ENCODE measurements at places on chromosomes 5 and 9.

GRCh38 chr9:134225816-134226215 is 61.5 kb upstream of the RNU6ATAC start:
- DNase-seq = no peak

DNA sequence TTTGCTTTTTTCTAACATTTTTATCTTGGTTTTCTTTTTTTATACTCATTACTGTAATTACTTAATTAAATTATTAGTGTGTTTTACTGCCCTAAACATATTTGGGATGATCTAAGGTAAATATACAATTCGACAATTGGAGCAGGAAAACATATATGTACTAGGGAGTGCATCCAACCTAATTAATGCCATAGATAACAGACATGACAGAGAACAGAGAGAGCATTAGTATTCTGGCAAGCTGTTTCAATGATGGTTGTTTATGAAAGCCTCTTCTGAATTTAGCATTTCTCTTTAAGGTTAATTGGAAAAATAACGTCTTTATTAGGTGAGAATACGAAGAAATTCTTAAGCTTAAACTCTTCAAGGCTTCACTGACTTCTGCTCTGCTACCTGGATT is 300.1 kb upstream of the PRR16 start:
- no peak for DNase-seq

DNA sequence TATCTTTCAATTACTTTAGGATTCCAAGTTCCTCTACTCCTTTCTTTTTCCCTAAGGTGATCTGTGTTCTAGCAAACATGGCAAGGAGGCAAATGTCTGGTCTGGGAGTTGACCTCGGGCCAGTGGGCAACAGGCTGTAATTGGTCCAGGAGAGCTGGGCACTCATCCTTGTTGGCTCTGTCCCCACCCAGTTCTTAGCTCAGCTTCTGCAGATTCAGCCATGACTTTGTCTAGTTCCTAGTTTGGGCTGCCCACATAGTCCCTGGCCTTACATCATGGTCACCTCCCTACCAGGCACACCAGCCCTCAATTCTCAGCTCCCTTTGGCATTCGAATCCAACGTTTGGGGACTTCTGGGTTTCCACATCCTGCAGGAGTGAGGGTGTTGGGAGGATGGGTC is 92.1 kb upstream of the DAP start:
- no peak for DNase-seq

- DNase-seq = no peak
Observed at GRCh38 chr9:84216151-84216550, 124.4 kb downstream of the SLC28A3 start.

GRCh38 chr5:2007496-2007877 is 124.8 kb upstream of the IRX4 start:
- DNase-seq = no peak

- DNase-seq = peak; percentile 58
Observed at GRCh38 chr9:137156567-137157375, 13.1 kb downstream of the LRRC26 start.

DNA sequence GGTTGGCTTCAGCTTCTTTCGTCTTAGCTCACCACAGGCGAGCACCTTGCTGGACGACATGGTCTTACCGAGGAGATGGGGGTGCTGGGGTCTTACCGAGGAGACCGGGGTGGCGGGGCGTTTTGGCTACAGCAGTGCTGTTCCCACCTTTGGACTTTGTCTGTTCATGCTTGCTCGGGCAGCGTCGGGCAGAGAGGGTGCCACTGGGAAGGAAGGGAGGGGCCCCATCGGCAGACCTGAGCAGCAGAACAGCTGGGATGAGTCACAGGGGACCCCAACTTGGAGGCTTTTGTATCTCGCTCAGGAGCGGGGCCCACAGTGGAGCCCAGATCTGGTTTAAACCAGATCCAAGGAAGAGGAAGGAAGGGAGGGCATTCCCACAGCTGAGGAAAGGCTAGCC is 106.0 kb upstream of the CACNA1B start:
- no peak for DNase-seq

GRCh38 chr5:141484310-141484640 is 555 bp upstream of the PCDHGC4 start:
- no peak for DNase-seq

GRCh38 chr5:95599252-95599651 is 20.6 kb upstream of the GPR150 start:
- DNase-seq = no peak

DNA sequence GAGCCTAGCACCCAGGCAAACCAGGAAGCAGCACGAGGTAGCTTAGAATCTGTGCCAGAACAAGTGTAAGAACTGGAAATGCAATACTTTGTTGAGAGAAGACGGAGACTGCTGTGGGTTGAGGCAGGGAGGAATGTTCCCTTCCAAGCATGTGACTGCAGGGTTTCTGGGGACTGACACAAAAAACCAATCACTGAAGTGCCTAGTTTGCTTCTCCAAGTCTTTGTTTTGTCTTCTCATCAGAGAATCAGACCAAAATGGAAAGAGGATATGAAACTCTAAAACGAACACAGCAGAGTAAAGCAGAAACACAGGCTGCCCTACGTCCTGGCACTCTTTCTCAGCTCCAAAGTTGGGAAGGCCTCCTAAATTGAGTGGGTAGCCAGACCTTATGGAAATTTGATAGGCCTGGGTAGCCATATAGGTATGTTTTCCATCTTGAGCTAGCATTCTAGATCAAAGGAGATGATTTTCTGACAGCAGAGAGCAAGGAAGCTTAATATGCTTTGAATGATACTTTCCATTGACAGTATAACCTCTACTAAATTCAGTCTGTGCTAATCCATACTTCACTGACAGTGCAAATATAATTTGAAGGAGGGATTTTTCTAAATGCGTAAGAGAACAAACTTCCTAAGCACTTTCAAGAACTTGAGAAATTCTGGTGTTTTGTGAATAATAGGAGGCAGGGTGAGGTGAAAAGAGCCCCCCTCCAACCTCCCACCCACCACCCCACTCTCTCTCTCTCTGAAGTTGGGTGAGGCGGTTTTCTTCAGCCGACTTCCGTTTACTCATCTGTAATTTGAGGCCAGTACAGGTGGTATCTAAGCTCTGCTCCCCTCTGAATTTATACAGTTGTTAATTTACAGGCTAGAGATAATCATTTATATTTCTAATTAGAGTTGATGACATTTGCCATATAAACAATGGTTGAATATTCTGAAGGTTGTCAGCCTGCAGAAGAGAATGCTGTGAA is 5.5 kb downstream of the ADRB2 start:
- DNase-seq = no peak

- no peak for DNase-seq
Observed at GRCh38 chr5:128669803-128670202, 131.8 kb upstream of the FBN2 start.

- DNase-seq = no peak
Observed at GRCh38 chr5:141875795-141876627, 2.2 kb downstream of the PCDH1 start.

DNA sequence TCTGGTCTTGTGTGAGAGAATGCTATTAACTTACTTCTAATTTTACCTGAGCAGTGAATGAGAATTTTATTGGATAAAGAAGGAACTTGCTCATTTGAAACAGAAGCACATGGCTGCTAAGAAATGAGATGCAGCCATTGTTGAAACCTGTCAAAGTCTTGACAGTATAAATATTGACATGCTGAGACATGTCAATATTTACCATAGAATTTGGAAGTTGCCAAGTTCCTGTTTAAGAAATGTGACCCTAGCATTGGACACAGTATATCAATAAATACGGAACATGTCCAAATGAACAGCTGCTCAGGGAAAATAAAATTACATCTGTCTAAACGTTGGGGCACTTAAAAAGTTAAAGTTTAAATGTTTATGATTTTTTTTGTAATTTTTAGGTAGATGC is 7.8 kb downstream of the XRCC4 start:
- DNase-seq = no peak

DNA sequence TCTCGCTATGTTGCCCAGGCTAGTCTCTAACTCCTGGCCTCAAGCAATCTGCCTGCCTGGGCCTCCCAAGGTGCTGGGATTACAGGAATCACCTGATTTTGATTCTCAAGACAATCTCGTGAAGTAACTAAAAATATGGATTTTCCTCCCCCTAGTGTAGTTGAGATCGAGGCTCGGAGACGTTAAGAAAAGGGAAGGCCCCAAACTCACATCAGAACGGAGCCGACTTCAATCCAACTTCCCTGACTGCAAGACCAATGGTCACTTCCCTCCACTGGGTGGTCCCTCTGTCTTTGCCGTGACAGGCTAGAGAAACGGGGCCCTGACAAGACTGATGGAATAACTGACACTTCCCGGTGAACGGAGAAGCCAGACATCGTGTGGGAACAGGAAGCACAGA is 28.3 kb downstream of the BARHL1 start:
- DNase-seq = no peak

DNA sequence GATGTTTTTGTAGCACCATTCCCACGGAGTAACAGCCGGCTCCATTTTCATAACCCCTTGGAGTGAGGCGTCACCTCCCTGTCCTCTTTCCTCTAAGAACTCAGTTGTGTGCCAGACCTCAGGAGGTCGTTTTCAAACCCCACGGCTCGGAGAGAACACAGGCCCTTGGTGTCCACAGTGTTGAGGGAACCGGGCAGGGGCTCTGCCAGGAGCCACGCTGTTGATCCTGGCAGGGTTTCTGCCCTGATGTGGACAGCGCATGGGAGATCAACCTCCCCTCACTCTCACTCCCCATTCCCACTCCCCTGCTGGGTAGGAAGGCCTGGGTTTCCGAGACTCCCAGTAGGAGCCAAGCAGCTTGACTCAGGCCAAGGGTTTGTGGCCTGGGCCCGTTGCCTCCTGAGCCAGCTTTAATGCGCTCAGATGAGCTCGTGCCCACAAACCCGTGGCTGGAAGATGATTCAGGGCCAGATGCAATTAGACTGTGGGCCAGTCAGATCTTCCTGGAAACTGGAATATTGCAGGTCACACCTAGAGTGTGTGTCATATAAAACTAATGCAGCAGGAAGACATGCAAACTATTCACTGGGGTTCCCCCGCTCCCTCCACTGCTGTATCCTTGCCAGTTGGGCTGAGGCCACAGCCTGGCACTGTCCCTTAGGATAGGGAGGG is 133.4 kb downstream of the SLC12A2 start:
- DNase-seq = no peak

GRCh38 chr9:14906000-14906399 is 4.2 kb downstream of the FREM1 start:
- DNase-seq = no peak

DNA sequence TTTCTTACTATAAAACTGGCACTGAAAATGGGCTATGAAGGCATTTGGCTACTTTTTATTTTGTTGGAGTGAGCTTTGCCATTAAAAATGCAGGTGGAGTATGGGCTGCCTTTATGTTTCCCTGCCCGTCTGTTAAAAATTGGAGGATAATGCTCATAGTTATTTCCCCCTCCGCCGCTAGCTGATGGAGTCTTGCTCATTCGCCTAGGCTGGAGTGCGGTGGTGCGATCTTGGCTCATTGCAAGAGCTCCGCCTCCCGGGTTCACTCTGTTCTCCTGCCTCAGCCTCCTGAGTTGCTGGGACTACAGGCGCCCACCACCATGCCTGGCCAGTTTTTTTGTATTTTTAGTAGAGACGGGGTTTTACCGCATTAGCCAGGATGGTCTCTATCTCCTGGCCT is 8.6 kb downstream of the G3BP1 start:
- no peak for DNase-seq

DNA sequence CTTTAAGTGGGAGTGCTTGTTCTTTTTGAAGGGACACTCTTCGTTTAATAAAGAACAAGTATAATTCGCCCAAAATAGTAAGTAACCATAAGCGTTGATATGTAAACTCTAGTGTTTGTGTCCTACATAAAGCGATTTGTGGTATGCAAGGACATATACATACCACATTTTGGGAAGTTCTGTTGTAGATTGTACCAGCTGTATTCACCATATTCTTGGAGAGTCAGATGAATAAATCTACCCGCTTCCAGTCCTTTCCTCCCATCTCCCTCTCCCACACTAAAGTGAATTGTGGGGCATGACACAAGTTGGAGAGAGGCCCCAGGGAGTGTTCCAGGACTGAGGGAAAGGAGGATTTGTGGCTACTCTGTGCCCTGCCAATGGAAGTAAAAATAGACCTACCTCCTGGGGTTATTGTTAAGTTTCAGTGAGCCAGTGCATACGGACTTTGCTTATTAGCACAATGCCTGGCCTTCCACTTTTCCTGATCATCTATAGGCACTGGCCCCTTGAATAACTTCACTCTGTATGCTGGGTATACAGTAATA is 40.6 kb downstream of the ARHGAP26 start:
- no peak for DNase-seq

DNA sequence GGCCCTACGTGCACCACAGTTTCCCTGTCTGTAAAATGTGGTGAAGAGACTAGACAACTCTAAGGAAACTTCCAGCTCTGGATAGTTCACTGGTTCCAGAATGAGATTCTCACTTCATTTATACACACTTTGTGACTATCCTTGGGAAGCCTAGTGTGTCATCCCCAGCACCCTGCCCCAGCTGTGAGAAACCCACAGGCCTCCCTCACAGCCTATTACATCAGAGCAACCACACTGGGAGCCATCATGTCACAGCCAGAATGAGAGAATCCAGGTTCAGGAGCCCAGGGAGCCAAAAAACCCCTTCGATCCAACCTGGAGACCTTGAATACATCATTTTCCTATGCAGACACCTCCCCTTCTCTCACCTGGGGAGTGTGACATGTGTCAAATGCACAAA is 21.0 kb upstream of the HAND1 start:
- no peak for DNase-seq

DNA sequence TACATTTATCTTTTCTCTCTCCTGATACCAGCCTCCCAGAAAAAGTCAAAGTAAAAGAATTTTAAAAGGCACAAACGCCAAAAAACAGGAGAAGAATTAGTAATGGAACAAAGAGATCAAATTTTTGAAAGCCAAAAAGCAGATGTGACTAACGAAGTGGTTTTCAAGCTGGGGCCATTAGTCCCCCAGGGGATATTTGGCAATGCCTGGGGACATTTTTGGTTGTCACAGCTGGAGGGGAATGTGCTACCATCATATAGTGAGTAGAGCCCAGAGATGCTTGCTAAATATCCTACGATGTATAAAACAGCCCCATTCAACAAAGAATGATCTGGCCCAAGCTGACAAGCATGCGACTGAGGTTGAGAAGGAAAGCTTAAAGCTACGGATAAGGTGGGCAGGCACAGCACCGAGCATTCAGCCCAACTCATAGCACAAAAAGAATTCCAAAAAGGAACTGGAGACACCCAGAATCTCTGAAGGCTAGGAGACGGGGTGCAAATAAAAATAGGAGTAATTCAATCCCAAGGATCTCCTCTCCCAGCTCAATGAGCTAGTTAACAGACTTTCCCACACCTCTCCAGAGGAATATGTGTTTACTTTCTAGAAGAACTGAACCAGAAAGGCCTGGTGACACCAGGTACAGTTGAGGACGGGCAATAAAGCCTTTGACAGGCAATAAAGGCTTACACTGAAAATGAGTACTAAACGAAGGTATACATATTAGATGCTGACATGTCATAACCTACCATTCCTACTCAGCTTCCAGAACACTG is 269.0 kb downstream of the DENND1A start:
- no peak for DNase-seq

- no peak for DNase-seq
Observed at GRCh38 chr5:370311-370958, 48.9 kb downstream of the AHRR start.

- DNase-seq = no peak
Observed at GRCh38 chr5:150175076-150175475, 8.5 kb downstream of the CDX1 start.

Measured in CD4-positive, alpha-beta T cell treated with Interleukin-10 for 1 hour (primary cell).